ENCODE measurements at places on chromosomes 6 and 20.

GRCh38 chr6:135145063-135145800 is 35.9 kb upstream of the MYB start:
- no peak for DNase-seq

DNA sequence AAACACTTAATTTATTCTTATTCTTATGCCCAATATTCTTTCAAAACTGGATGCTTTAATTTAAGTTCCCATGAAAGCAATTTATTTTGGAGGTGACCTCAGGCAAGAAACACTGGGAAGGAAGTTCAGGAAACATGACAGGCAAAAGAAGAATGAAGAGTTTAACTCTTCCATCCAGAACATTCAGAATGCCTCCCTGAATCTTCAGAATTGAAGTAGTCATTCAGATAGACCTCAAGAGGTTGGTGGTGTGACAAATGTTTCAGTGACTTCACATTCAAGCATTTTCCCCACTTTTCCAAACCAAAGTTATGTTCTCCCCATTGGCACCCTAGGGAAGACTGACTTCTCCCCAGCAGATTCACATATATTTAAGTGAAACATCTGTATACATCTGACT is 110.5 kb downstream of the HAO1 start:
- no peak for DNase-seq

DNA sequence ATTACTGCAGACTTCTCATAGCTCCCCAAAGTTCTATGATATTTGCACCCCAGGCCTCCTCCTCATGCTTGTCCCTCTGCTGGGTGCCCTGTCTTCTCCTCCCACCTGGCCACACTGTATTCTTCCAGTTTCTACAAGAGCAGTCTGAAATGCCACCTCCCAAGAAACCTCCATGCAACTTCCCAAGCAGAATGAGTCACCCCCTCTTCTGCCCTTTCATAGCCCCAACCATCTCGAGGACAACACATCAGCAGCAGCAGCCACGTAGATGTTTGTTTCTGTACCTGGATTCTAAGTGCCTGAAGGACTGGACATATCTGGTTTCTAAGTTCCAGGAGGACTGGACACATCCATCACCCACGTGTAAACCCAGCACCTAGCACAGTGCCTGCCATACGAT is 6.6 kb upstream of the ULBP2 start:
- DNase-seq = no peak

DNA sequence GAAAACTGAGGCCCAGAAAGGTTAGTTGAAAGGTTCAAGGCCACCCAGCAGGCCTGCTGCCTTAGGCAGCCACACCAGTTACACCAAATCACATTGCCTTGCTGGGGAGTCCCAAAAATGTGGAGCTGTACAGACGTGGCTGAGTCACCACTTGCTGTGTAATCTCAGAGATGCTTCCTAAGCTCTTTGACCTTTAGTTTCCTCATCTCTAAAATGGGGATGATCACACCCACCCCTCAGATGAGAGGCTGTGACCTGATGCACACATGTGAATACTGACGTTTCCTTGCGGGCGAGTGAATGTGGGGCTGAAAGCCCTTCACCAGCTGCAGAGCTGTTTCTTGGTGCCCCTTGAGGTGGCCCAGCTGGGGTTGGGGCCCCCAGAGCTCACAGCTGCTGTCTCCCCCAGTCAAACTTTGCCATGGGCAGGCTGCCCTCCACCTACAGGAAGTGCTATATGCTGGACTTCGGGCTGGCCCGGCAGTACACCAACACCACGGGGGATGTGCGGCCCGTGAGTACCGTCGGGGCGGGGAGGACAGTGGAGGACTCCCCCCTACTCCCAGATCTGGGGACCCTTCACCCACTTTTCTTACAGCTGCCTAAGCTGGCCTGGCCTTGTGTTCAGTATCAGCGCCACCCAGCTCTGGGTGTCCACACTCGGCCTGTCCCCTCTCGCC is 11.0 kb downstream of the TTBK1 start:
- DNase-seq = no peak

- no peak for DNase-seq
These were observed 16.8 kb upstream of the SYNDIG1 start for GRCh38 chr20:24452498-24453127.

Measured in stimulated activated CD8-positive, alpha-beta memory T cell treated with anti-CD3 and anti-CD28 coated beads, Interleukin-7, amount 100 ng/mL, for 24 hours (primary cell).